ENCODE measurements at places on chromosomes 2 and 18.
A peak's percentile ranks its signal among the peaks of the same experiment; 100 is the strongest.

DNA sequence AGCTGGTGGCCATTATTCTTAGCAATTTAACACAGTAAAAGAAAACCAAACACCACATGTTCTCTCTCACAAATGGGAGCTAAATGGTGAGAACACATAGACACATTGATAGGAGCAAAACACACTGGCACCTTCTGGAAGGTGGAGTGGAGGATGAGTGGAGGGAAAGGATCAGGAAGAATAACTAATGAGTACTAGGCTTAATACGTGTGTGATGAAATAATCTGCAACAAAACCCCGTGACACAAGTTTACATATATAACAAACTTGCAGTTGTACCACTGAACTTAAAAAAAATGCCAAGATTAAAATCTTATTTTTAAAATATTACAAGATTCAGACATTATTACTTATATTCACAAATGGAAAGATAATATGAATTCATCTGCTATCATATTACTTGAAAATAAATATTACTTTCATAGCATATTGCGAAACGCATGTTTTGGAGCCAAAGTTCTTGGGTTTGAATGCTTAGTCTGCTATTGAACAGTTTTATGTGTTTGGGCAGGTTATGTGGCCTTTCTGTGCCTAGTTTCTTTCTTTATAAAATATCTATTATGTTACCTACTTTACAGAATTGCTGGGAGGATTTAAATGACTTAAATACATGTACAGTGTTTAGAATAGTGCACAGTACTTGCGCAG is 20.5 kb downstream of the ANKRD62 start:
- no peak for DNase-seq

GRCh38 chr2:88747990-88748389 is 56.5 kb downstream of the RPIA start:
- DNase-seq: no peak

GRCh38 chr2:213422211-213422610 is 137.9 kb downstream of the SPAG16 start:
- DNase-seq: no peak

DNA sequence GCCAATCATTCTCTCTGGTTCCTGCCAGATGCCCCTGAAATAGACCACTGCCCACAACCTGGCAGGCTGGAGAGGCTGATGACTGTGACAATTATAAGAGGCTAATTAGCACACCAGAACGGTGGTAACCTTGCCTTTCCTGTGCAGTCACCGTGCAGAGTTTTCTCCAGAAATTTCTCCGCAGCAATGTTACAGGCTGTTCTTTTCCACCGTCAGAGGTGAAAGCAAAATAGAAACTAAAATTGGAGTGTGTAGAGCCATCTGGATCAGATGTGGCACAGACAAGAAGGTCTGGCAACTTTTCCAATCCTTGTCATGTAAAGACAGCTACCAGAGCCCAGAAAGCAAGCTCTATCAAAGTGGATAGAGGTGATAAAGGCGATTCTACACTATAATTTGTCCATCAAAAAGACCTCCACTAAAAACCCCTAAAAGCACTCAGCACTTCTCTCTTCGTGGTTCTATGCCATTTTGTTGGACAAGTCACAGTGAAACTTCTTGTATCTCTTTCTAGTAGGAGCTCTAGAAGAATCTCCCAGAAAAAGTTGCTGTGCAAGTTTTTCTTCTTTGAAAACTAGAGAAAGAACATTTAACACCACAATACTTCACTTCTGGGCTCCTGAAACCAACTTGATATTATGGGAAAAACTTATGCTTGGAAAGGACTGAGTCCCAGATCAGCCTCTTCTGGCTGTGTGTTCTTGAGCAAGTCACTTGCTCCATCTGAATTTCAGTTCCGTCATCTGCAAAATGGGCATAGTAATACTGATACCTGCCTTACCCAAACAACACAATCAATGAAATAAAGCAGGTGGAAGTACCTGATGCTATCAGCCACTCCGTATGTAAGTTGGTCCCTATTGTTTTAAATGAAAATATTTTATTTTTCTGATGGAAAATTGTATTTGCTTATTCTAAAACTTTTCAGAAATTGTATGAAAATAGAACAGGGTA is 295.6 kb upstream of the DLGAP1 start:
- DNase-seq: no peak

- DNase-seq: peak; percentile 75
Observed at GRCh38 chr2:180978903-180979748, 1.3 kb upstream of the UBE2E3 start.

DNA sequence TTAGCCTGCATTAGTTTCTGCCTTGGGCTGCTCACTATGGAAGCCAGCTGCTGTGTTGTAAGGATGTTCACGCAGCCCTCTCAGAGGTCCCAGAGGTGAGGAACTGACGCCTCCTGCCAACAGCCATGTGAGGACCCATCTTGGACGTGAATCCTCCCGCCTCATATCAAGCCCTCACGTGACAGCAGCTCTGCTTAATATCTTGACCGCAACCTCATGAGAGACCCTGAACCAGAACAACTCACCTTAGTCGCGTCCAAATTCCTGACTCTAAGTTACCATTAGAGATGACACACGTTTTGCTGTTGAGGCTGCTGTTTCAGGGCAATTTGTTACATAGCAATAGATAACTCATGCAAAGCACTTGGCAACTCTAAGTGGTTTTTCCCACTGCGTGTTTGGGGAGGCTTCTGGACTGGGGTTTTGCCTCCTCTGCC is 97.7 kb downstream of the TMEM17 start:
- DNase-seq: no peak

DNA sequence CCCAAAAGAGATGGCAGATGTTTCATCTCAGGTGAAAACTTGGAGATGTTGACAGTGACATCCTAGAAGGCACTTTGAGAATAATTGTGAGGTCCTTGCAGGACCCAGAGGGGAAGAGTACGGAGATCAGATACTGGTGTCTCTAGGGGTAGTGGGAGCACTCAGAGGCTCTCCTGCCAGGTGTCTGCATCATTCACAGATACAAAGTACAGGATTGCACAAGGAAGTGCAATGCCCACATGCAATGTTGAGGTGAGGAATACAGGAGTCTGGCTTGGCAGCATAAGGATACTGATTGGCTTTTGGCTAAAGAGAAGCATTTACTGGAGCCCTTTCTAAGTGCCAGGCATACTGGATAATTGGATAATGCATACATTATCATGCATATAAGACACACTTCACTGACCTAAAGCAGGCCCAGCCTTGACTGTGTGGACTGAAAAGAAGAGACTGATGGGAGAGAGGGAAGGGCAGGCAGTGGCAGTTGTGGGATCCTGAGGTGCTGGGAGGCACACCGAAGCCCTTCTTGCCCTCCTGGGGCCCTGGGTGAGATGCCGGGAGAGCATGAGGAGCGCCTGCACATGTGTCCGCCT is 31.0 kb upstream of the NCKAP5 start:
- DNase-seq: no peak

DNA sequence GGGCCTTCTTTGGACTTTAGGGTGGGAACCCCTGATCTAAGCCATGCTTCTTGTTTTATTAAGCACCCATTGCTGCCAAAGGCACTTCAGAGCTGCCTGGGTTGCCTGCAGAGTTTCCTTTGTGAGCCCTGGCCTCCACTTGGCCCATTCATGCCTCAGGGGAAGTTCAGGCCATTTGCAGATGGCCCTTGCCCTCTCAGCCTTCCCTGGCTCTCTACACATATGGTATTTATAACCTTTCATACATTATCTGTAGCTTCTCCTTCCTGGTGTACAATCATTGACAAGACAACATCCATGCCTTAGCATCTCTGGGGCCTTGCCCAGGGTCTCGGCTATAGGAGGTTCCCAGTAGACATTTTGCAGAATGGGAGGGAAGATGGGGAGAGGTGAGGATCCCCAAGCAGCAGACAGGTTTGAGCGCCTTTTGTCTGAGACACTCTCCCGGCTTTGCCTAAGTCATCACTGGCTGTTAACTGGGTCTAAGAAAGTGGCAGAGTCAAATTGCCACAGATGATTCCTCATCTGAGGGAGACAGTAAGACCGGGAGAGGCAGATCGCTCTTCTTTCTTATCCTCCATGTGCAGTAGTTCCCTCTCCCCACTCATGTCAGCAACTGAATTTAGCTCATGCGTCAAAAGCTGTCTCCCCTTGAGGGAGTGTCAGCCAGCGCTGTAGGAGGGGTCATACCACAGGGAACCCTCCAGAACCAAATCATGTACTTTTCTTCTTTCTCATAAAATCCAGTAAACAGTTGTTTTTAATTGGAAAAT is 2.7 kb downstream of the EHD3 start:
- no peak for DNase-seq

DNA sequence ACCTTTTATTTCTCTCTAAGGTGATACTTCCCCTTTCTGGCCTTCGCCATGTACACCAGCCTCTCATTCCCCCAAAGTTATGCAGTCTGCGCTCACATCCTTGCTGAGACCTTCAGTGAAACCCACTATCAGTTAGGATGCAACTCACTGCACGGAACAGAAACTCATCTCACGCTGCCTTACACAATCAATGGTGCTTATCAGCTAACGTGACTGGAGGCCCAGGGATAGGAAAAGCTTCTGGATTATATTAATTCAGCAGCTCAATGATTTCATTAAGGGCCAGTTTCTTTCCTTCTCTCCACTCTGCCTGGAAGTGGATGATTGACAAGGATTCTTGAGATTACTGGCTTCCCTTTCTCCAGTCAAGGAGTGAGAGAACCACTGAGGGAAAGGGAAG is 44.8 kb downstream of the CDH2 start:
- DNase-seq: no peak

- DNase-seq: peak; percentile 47
Observed at GRCh38 chr2:175251425-175252041, 70.0 kb upstream of the ATP5MC3 start.

GRCh38 chr18:79945118-79946042 is 6.1 kb downstream of the SLC66A2 start:
- no peak for DNase-seq

- DNase-seq: no peak
Observed at GRCh38 chr2:86341470-86341869, 4.0 kb upstream of the REEP1 start.

DNA sequence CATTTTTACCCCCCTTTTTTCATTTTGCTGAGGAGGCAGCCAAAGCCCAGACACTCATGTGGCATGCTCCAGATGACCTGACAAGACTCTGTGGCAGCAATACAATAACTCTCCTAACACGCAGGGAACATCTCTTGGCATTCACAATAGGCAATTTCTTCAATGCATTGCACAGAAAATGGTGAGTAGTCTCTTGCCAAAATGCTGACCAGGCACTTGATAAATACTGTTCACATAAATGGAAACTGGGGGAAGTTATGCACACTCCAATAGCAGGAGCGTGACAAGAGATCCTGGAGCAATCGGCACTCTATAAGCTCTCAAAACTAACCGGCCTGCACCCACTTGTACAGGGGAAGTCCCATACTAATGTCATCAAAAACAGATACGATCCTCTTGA is 66.3 kb downstream of the NBAS start:
- DNase-seq: no peak

DNA sequence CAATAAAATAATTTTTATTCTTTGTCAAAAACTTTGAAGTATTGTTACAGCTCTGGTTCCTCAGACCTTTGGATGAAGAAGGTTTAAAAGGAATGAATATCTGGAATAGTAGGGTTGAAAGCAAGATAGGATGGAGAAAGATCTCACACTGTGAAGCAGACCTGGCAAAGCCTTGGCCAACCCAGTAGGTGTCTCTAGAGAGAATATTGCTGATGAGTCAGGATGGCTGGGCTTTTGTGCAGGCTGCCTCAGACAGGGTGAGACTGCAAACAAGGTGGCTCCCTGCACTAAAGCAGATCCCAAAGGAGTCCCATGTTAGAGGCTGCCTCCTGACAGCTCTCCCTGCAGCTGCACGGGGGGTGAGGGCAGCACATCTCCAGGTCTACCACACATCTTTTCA is 226.0 kb upstream of the ITGA4 start:
- DNase-seq: no peak

- no peak for DNase-seq
Observed at GRCh38 chr2:160628811-160629210, 135.2 kb upstream of the RBMS1 start.

DNA sequence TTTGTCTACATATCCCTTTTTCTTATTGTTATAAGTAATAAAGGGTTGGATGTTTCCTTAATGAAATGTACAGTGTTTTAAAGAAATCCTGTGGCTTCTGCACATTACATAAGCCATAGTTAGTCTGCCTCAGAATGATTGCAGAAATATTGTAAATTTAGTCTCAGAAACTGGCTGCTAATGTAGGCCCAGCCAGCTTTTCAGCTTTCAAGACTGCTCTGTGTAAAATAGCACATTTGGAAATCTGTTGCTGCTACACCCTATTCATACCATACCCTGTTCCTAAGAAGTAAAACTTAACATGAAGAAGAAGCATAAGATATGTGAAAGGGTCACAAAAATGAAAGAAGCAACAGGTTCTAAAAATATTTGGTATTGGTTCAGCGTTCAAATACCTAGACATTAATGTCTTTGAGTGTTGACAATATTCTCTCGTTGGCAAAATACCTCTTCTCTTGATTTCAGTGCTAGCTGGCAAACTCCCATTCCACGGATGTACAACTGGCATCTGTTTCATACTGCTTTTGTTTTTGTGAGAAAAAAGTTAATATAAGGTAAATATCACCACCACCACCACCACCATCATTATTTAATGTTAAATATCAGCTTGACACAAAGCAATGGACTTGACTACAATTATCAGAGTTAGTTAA is 19.2 kb upstream of the NCKAP1 start:
- no peak for DNase-seq

DNA sequence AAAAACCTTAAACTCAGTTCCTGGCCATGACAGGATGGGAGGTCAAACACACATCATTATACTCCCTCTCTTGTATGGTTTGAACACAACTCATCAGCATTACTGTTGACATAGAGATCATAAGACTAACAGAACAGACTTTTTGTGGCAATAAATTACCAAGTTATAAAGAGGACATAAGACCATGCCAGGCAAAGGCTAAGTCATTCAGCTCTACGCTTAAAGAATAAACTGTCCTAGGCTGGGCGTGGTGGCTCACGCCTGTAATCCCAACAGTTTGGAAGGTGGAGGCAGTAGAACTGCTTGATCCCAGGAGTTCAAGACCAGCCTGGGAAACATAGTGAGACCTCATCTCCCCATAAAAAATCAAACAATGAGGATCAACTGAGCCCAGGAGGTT is 16.4 kb downstream of the NLRC4 start:
- no peak for DNase-seq

- peak; percentile 3 for DNase-seq
Observed at GRCh38 chr2:158539176-158540005, 82.6 kb downstream of the PKP4 start.

DNA sequence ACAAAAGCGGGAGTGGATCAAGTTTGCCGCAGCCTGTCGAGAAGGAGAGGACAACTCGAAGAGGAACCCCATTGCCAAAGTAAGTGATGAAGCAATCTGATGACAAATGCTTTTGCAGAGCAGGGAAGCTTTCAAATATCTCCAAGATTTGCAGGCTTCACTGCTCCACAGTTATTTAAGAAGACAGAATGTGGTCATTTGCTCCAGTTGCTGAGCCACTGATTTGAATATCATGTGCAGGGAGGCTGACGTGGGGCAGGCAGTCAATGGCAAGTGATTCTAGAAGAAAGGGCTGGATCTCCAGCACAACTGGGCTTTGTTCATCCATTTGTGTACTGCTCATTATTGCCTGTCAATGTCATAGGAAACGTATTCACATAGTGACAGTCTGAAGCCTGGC is 10.2 kb downstream of the DSG4 start:
- DNase-seq: no peak

GRCh38 chr2:857937-858336 is 92.7 kb upstream of the SNTG2 start:
- DNase-seq: no peak

Measured in PC-9 (cell line).